Retinal pigment epithelial cell (primary cell): ENCODE measurements at places on chromosomes 4 and X.

DNA sequence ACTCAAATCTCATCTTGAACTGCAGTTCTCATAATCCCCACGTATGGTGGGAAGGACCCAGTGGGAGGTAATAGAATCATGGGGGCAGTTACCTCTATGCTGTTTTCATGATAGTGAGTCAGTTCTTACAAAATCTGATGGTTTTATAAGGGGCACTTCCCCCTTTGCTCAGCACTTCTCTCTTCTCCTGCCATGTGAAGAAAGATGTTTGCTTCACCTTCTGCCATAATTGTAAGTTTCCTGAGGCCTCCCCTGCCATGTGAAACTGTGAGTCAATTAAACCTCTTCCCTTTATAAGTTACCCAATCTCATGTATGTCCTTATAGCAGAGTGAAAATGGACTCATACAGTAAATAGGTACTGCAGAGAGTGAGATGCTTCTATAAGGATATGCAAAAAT lies 1050.6 kb upstream of the GRIA3 start:
- DNase-seq, result no peak

DNA sequence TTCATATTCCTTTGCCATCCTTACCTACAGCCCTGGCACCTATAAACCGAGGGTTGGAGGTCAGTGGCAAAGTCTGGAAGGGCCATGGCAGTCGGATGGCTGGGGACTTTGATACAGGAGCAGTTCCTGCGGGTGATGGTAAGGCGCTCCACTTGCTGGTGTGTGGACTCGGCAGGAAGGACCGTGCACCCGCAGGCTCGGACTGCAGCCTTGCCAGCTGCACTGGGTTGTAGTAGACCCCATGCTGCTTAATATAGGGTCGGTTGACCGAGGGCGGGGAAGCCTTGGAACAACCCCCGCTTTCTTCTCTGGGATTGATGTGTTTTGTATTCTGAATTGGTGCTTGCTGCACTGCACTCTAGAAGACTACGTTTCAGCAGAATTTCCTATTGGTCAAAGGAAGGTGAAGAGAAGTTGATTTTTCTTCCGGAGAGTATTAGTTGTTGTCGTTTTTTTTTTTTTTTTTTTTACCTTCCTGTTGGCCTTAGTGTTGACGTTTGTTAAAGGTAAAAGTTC lies 638 bp downstream of the BLTP1 start:
- no peak for DNase-seq

GRCh38 chr4:151624626-151625565 lies 135.9 kb downstream of the GATB start:
- no peak for DNase-seq

DNA sequence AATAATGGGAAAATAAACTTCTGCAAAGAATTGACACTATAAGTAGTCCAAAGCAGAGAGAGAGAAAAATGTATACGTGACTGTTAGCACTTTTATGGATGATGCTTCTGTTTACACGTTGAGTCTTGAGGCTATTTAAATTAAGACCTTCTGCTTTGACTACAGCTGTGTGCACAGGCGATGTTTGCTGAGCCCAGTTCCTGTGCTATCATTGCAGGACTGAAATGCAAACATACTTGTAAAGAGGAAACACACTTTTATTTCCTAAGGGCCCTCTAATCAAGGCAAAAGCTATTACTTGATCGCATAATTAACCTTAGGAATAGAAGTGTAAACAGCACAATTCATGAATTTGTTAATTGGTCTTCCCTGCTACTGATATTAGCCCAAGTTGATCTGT lies 226.9 kb downstream of the FBXW7 start:
- DNase-seq, result no peak

GRCh38 chr4:152646221-152646620 lies 33.6 kb downstream of the TMEM154 start:
- no peak for DNase-seq

DNA sequence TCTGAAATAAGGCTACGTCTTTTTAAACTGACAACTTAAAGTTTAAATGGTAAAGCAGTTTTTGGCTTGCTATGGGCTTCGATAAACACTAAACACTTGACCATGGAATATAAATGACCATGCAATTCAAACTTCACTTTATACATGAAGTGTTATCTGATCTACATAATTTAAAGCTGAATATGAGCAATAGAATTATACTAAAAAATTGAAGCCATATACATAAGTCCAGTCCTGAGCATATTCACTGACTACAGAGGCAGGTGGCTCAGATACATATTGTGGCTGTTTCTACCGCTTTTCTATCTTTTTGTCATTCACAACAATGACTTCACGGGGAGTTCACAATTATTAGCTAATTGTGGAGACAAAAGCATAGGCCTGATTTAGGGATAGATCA lies 149.6 kb upstream of the DDIT4L start:
- no peak for DNase-seq

GRCh38 chr4:175440786-175441185 lies 371.3 kb downstream of the GPM6A start:
- DNase-seq, result no peak

- no peak for DNase-seq
These were observed 176.0 kb downstream of the COX18 start for GRCh38 chr4:72893354-72894066.

DNA sequence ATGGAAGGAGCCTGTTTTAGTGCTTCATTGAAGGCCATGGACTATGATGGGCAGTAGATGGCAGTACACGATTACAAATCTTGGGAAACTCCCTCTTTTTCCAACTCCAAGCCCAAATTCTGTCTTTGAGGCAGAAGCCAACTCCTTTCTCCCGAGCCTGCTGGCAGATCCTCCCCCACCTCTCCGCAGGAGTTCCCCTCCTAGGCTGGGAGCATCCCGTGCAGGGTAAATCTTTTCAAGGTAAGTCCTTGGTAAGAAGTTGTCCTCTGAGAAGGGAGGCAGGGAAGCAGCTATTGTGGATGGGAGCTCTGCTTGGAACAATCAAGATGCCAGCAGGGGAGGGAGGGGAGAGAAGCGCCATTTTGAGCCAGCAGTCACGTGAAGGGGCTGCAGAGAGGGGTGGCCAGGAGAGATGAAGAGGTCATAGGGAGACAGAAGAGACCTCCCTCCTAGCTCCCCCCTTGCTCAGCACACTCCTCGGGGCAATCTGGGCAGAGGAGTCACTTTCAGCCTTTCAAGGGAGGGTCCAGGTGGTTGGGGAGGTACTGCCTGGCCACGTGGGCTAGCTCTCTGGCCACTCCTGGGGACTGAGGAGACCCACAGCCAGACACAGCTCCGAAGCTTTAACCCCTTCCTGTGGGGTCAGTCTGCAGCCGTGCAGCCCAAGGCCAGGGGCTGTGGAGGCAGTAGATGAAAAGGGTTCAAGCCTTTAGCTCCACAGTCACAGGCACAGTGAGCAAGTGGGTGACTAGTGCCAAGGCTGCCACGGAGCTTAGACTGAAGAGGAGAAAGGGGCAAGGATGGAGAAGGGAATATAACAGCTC lies 9.6 kb downstream of the CC2D2A start:
- no peak for DNase-seq

- DNase-seq, result no peak
These were observed 7.1 kb downstream of the NKX3-2 start for GRCh38 chr4:13537011-13537831.

DNA sequence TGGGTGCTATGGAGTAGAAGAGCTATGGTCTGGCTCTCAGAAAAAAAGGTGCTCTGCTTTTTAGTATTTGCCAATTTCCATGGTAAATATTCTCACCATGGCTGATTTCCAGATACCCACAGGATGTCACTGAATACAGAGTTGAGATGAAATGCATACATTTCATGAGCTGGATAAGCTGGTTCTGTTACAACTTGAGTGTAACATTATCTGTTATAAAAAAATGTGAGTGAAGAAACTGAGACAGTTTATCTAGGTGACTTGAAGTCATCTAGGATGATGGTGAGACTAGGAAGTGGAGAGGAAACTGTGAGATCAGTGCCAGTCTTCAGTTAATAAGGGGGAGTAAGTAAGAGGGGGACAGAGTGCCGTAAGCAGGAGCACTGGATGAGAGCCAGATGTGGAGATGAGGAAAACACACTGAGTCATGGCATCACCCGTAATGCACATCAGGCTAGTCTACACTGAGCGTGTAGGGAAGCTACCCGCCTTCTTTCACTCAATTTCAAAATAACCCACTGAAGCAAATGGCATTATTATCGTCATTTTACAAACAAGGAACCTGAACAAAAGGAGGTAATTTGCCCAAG lies 5.0 kb downstream of the HPSE start:
- DNase-seq, result no peak

GRCh38 chr4:156193106-156193505 lies 239.4 kb upstream of the CTSO start:
- DNase-seq, result no peak

- DNase-seq, result no peak
These were observed 1080.5 kb upstream of the TENM3 start for GRCh38 chr4:181162676-181163075.

DNA sequence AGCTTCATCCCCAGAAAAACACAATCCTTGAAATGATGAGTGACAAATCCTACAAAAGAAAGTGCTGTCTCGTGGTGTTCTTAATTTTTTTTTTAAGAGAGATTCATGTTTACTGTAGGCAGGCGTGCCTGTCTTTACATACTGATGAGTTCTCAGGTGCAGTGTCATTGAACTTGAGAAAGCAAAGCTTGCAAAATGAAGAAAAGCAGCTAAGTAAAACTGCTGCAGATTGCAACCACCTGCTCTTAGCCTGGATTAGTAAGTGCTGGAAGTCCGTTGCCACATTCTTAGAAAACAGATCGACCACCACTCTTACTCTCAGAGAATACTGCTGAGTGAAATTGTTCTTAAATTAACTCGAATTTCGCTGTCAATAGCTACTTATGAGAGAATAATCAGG lies 854.6 kb downstream of the TRIML1 start:
- DNase-seq, result no peak

DNA sequence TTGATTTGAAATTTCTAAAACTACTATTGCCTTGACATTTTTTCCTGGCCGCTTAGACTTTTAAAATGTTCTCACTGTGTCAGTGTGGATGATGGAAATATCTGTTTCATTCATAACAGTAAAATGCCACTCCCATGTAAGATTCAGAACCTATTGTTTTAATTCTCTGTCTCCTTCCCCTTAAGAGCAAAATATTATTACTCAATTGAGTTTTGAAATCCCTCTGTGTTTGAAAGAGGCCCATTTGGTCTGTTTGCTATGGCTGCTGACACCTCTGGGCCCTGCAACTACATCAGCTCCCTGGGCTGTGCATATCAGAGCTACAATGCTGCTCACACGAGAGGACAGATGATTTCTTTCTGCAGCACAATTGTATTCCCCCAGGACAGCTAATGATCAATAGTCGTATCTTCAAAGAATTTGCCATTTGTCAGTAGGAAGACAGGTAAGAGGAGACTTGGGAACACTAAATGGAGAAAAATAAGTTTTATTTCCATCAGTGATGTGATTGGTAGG lies 388.0 kb upstream of the GALNT7 start:
- no peak for DNase-seq

DNA sequence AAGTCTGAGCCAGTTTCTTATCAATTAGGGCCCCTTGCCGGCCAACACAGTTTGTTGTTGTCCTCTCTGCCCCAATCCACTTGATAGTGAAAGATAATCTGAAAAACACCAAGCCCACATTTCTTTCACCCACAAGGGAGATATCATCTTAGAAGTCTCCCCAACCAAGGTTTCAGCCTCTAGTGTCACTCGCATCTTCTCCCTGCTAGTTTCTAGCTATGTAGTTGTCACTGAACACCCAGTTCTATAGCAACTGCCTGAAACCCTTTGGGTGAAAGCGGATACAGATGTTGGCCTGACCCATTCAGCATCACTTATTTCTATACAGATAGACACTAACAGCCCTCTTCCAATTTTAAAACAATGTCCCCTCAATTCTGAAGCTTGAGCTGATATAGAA lies 116.3 kb downstream of the BMP15 start:
- no peak for DNase-seq

GRCh38 chr4:99648321-99648720 lies 9.3 kb downstream of the C4orf54 start:
- peak; percentile 70 for DNase-seq

DNA sequence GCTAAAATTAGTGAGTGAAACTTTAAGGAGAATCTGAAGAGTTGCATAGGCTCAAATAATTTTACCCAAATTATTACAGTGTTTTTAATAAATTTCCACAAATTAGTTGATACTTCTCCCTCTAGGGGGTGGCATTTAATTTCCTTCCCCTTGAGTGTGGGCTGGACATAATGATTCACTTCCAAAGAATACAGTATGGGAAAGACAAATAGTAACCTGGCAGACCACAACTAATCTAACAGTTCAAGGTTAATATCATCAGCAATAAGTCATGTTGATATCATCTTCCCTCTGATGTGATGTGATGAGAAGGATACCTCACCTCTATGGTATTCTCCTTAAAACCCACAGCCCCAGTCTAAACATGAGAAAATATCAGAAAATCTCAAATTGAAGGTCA lies 15.5 kb downstream of the PFKFB1 start:
- DNase-seq, result no peak

DNA sequence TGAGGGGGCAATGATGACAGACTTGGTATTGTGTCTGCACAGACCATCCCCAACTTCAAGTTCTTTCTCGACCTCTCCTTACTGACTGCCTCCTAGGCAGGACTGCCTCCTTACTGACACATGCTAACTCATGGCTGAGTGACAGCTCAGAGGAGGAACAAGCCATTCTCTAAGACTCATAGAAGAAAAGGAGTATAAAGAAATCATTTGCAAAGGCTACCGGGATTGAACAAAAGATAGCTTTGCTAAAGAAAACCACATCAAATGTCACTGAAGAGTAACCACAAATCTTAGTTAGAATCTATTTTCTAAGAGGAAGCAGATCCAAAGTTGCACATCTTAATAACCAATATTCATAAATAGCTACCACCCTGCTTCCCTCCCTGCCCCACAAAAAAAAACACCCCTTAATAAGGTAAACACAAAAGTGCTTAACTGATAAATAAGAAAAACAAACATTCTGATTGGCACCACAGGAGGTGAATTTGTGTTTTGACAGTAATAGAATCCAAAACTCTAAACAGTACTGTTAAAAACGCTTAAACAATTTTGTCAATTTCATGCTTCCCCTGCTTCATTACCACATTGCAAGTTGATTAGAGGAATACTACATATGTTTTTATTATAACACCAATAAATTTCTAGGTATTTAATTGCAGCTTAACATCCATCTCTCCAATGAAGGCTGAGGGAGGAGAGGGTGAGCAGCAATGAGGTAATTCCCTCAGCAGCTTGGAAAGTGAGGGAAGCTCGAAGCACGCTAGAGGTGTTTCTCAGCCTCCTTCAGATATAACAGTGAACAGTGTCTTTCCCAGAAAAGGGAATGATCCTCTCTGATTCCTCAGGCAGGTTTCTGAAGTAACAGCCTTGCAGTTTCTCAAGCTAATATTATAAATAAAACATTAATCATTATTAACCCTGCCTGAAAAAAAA lies 160.0 kb downstream of the HNRNPD start:
- no peak for DNase-seq
